ENCODE measurements at places on chromosomes 5 and 9.

- no peak for DNase-seq
Measured at GRCh38 chr5:111551569-111552275, 39.4 kb upstream of the STARD4 start.

- DNase-seq, result no peak
Measured at GRCh38 chr5:179923436-179923835, 15.7 kb upstream of the TBC1D9B start.

DNA sequence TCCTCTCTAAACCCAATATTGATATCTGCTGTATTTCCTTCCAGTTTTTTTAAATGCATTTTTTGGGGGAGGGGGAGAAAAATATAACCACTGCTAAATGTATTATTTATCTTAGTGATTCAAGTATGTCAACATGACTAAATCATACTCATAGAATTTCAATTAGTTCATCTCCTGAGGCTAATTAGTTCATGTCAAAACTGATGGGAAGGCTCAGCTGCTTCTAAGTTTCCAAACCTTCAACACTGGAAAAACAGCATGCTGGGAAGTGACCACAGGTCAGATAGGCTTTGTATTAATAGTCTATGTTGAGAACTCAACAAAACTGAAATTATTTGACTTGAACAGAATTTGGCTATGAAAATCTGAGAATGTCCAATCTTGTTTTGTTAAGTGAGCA lies 118.7 kb downstream of the TTLL11 start:
- no peak for DNase-seq

- no peak for DNase-seq
Measured at GRCh38 chr5:130425424-130425823, 521.2 kb downstream of the CHSY3 start.

GRCh38 chr9:34227445-34227844 lies 48.6 kb downstream of the UBAP1 start:
- no peak for DNase-seq

DNA sequence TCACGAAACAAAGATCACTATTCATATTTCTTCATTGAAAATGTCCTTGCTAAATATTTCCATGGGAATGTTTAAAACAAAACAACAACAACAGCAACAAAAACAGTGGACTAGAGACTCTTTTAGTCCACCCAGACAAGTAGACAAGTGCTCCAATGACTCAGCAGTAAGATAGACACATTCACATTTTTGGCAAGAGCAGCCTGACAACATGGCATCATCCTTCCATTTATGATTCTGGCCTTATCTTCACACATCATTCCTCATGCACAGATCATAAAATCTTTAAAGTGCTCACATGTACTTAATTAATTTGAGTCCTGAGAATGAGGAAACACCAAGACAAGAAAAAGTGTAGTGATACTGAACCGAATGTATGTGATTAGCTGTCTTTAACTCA lies 132.6 kb upstream of the PDE4D start:
- no peak for DNase-seq
